ENCODE measurements at places on chromosomes 5 and 9. TPM values are rescaled to one million over a fixed set of nuclear protein-coding genes. Genes with fewer than 3 reads are reported as not detected.

- DNase-seq = no peak
These were observed 131.5 kb upstream of the OTULINL start for GRCh38 chr5:14450018-14450524.

RPL37 gene
- 4,417 TPM for total RNA-seq

- no peak for DNase-seq
These were observed 69.3 kb downstream of the DAPK1 start for GRCh38 chr9:87567001-87567400.

- DNase-seq = no peak
These were observed 172.4 kb downstream of the IRX2 start for GRCh38 chr5:2579126-2579525.

ANXA2R gene
- total RNA-seq = 4.6 TPM

- DNase-seq = no peak
These were observed 29.3 kb upstream of the CAMK4 start for GRCh38 chr5:111194925-111195324.

GLIPR2 gene
- total RNA-seq = 0.92 TPM

- DNase-seq = no peak
These were observed 92.6 kb downstream of the TMEM174 start for GRCh38 chr5:73265641-73266040.

Measured in NCI-H460 (cell line).